ENCODE measurements at places on chromosomes 16 and 17. TPM values are rescaled to one million over a fixed set of nuclear protein-coding genes. Genes with fewer than 3 reads are reported as not detected.
A peak's percentile ranks its signal among the peaks of the same experiment; 100 is the strongest.

DNA sequence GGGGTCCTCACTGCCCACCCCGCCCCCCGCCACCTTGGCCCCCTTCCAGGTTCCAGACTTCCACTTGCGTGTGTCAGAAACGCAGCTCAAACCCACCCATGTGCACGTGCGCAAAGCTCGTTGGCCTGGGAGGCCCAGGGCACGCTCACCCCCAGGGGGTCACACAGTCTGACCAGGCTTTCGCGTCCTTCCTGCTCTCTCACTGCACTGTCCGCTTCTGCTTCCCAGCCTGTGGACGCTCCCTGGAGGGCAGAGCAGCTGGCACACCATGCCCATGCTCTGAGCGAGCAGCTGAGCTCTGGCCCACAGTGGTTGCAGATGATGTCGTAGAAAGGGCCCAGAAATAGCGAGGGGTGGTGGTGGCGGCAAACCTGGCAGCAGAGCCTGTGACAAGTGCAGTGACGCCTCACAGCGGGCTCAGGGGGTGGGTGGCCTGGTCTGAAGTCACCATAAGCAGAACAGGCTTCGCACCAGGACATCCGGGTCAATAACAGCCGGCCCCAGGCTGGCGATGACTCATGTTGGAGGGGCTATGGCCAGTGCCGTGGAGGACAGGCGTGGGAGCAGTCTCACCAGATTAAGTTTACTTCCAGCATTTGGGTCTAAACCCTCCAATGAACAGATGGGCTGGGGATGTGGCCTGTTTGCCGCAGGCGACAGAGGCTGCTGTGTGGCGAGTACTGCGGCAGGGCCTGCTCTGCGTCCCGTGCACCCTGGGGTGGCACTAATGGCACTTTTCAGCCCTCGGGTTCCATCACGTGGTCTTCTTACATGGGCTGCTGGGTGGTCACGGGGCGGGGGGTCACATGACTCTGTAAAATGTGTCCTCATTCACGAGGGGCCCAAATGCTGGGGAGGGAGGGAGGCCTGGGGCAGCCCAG lies 49.0 kb downstream of the NT5M start:
- no peak overlapping the region for H3K27ac ChIP-seq
- no peak overlapping the region for H3K4me3 ChIP-seq
- DNase-seq: no peak

GRCh38 chr17:57463103-57463885 lies 207.0 kb downstream of the MSI2 start:
- H3K27ac ChIP-seq: no peak overlapping the region
- no peak for DNase-seq
- no peaks in the 10 kb centered on the region for H3K27me3 ChIP-seq
- H3K36me3 ChIP-seq: no peaks in the 10 kb centered on the region

- no peak for DNase-seq
- no peaks in the 10 kb centered on the region for H3K27me3 ChIP-seq
- H3K36me3 ChIP-seq: peaks cover 17% of the 10 kb centered on the region
- peaks cover 3% of the 10 kb centered on the region for H3K4me1 ChIP-seq
- no peak overlapping the region for H3K4me3 ChIP-seq
Observed at GRCh38 chr16:31085411-31085810, 3.3 kb downstream of the PRSS53 start.

KRT36 gene
- total RNA-seq: not detected

GRCh38 chr17:6523809-6524355 lies 32.5 kb downstream of the PITPNM3 start:
- no peaks in the 10 kb centered on the region for H3K27me3 ChIP-seq
- no peak overlapping the region for H3K4me3 ChIP-seq
- H3K4me1 ChIP-seq: no peaks in the 10 kb centered on the region
- H3K27ac ChIP-seq: no peak overlapping the region
- no peak for DNase-seq
- no peaks in the 10 kb centered on the region for H3K36me3 ChIP-seq

SHMT1 gene
- 42.3 TPM for total RNA-seq

GRCh38 chr16:3444032-3444388 lies 530 bp downstream of the NAA60 start:
- peaks cover 10% of the 10 kb centered on the region for H3K36me3 ChIP-seq
- DNase-seq: peak; percentile 57
- H3K27ac ChIP-seq: peak overlapping the region; percentile 67
- no peaks in the 10 kb centered on the region for H3K4me1 ChIP-seq
- H3K27me3 ChIP-seq: no peaks in the 10 kb centered on the region
